Mesenteric fat pad (tissue), 1 donor: ENCODE measurements at places on chromosomes 12 and 14.

- no peak for DNase-seq
Measured at GRCh38 chr12:47033081-47033480, 46.3 kb upstream of the PCED1B start.

DNA sequence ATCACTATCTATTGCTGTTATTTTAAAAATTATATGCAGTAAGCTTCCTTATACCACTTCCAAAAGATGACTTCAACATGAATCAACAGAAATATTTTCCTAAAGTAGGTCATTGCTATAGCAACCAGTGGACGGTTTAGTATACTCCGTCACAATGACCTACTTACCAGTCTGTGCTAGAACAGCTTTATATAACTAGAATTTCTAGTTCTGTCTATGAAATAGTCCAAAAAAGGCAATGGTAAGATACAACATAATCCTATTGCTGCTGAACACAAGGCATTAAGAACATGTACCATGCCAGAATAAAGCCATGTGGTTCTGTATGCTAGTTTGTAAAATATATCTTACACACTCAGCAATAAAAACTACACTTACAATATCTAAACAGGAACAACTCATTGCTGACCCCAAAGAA lies 40.7 kb upstream of the MTERF2 start:
- no peak for DNase-seq

DNA sequence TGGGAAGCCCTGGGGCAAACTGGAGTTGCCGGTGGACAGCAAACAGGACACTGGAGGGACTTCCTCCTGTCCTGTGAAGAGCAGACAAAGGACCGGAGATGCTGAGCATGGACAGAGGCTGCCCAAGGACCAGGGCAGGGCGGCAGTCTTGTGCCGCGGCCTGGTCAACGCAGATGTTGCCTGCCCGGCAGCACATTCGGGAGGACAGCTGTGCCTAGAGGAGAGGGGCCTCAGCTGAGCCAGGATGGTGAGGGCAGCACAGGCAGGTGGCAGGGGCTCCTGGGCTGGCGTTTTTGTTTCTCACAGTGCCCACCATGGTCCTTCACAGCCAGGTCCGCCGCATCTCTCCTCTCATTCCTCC lies 13.3 kb downstream of the ANKRD9 start:
- DNase-seq: no peak

DNA sequence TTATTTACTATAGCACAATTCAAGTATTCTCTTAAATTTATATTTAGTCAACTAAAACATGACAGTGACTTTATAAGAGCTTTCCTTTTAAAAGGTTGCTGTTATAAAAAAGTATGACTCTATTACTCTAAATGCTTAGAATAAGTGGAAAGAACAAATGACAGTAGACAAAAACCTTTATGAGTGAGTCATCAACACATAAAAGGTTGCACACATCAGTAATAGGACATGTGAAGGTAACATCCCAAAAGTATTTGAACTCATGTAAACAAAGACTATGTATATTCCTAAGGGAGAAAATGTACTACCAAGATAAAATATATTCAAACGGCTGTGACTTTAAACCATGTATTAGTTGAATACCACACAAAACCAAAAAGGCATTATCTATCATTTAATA lies 98.8 kb downstream of the PAWR start:
- DNase-seq: no peak

- no peak for DNase-seq
Measured at GRCh38 chr14:47252802-47253201, 422.6 kb downstream of the MDGA2 start.

- no peak for DNase-seq
Measured at GRCh38 chr12:12901158-12901791, 9.9 kb downstream of the GPRC5A start.
